ENCODE measurements at places on chromosomes 3 and 15. TPM values are rescaled to one million over a fixed set of nuclear protein-coding genes. Genes with fewer than 3 reads are reported as not detected.
A peak's percentile ranks its signal among the peaks of the same experiment; 100 is the strongest.

GRCh38 chr15:76024021-76024768, 12.0 kb upstream of the NRG4 start:
- no peaks in the 10 kb centered on the region for H3K27me3 ChIP-seq
- no peaks in the 10 kb centered on the region for H3K36me3 ChIP-seq
- H3K4me3 ChIP-seq, result no peak overlapping the region
- no peak overlapping the region for H3K27ac ChIP-seq
- no peak for DNase-seq

Gene TF
- total RNA-seq, result 22.9 TPM

DNA sequence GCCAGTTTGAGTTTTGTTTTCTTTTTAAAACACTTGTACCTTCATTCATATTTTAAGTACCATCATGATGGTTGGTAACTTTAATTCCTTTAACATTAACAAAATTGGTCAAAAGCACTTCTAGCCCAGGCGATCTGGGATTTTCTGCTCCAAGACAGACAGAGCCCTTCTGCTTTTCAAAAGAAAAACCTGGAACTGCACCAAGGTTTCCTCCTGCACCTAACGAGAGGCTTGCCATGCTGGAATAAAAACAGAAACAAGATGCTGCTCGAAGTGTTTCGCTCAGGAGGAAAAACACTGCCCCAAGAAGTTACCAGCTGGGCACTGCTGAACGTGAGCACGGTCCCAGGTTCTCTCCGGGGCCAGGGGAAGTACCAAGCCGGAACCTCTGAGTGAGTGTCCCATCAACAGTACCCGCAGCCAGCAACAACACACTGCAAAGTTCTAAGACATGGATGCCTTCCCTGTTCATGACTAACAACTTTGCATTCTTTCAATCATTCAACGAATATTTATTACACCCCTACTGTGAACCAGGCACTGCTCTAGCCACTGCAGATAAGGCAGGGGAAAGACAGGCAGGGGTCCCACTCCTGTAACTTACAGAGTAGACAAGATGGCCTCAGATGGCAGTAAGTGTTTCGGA, 98.8 kb downstream of the XXYLT1 start:
- no peaks in the 10 kb centered on the region for H3K4me1 ChIP-seq
- no peaks in the 10 kb centered on the region for H3K36me3 ChIP-seq
- H3K27me3 ChIP-seq, result no peaks in the 10 kb centered on the region

GRCh38 chr3:56025326-56025725, 442.9 kb downstream of the ERC2 start:
- H3K27ac ChIP-seq, result no peak overlapping the region
- H3K4me1 ChIP-seq, result no peaks in the 10 kb centered on the region
- no peak for DNase-seq
- no peaks in the 10 kb centered on the region for H3K27me3 ChIP-seq
- no peaks in the 10 kb centered on the region for H3K36me3 ChIP-seq

Gene SLC28A1
- 0.59 TPM for total RNA-seq

Gene CD96
- total RNA-seq, result 1.4 TPM

GRCh38 chr15:79897701-79898113, 893 bp upstream of the MTHFS start:
- DNase-seq, result no peak
- H3K4me3 ChIP-seq, result no peak overlapping the region
- H3K27ac ChIP-seq, result peak overlapping the region; percentile 99
- H3K27me3 ChIP-seq, result no peaks in the 10 kb centered on the region
- H3K36me3 ChIP-seq, result no peaks in the 10 kb centered on the region

Gene IMPG2
- 0.32 TPM for total RNA-seq

Gene NECTIN3
- 19.7 TPM for total RNA-seq

Gene MESP1
- total RNA-seq, result 6.2 TPM

GRCh38 chr3:13174011-13174802, 101.0 kb upstream of the IQSEC1 start:
- no peaks in the 10 kb centered on the region for H3K27me3 ChIP-seq
- no peaks in the 10 kb centered on the region for H3K4me1 ChIP-seq
- no peaks in the 10 kb centered on the region for H3K36me3 ChIP-seq
- H3K4me3 ChIP-seq, result no peak overlapping the region

- no peak overlapping the region for H3K4me3 ChIP-seq
- H3K4me1 ChIP-seq, result no peaks in the 10 kb centered on the region
- H3K27ac ChIP-seq, result no peak overlapping the region
- DNase-seq, result no peak
Measured at GRCh38 chr3:100796556-100796955, 87.3 kb downstream of the TFG start.

- no peaks in the 10 kb centered on the region for H3K36me3 ChIP-seq
- no peaks in the 10 kb centered on the region for H3K27me3 ChIP-seq
- H3K4me3 ChIP-seq, result no peak overlapping the region
- DNase-seq, result no peak
Measured at GRCh38 chr3:181326637-181327223, 337.2 kb upstream of the DNAJC19 start.

DNA sequence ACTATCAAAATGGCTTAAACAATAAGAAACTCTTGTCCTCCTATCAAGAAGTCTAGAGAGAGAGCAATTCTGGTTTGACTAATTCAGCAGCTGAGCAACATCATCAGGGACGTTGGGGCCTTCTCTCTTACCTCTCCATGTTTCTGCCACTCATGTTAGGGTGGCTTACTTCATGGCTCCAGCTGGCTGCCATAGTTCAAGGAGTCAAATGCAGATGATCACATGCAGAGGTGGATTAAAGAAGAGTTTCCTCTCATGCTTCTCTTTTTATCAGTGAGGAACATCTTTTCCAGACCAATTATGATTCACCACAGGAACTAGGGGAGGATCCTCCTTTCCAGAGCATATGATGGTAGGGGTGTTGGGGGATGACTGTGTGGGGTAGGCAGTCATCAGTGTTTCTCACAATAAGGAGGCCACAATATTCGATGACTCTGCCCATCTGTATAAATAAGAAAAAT, 45.5 kb downstream of the NEK11 start:
- DNase-seq, result no peak
- no peaks in the 10 kb centered on the region for H3K4me1 ChIP-seq
- no peak overlapping the region for H3K4me3 ChIP-seq

- H3K36me3 ChIP-seq, result no peaks in the 10 kb centered on the region
- no peak overlapping the region for H3K4me3 ChIP-seq
- H3K27ac ChIP-seq, result no peak overlapping the region
- H3K4me1 ChIP-seq, result no peaks in the 10 kb centered on the region
- no peaks in the 10 kb centered on the region for H3K27me3 ChIP-seq
Measured at GRCh38 chr3:170632780-170633179, 46.9 kb upstream of the SLC7A14 start.

Measured in breast epithelium (tissue), 4 donors.